Stimulated activated CD4-positive, alpha-beta T cell treated with anti-CD3 and anti-CD28 coated beads, Interleukin-4, amount 100 ng/mL, for 24 hours (primary cell): ENCODE measurements at places on chromosomes 6 and 20.

DNA sequence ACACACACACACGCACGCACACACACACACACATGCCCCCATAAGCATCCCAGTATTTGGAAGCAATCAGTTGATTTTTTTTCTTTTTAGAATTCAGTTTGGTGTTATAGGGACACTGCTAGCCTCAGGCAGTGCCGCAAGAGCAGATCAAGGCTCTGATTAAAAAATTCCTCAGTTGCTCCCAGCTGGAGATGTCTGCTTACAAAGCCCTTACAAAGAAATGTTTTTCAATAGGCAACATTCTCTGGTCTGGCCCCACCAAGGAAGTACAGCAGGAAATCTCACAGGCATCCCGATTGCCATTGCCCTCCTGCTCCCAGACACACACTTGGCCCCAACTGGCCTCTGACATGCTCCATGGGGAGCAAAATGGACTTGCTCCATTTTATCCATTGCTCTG, 22.9 kb upstream of the CD83 start:
- DNase-seq: no peak

DNA sequence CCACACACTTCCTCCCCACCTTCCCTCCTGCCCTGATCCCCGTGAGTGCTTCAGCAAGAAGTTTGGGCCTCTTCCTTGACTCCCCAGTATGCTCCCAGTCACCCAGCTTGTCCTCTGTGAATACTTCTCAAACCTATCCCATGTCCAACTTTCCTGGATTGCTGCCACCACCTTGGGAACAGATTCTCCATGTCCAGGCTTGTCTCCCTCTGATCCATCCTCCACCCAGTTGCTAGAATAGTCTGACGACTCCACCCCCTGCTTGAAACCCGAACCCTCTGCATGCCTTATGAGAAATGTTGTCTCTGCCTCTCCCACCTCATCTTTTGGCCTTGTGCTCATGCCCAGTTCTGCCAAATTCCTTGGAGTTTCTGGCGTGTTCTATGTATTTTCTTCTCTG, 108.0 kb downstream of the PPP1R14C start:
- no peak for DNase-seq

- no peak for DNase-seq
These were observed 518.0 kb downstream of the RFPL4B start for GRCh38 chr6:112865131-112865530.

- DNase-seq: peak; percentile 20
These were observed 435 bp upstream of the ZNF322 start for GRCh38 chr6:26660000-26660361.

GRCh38 chr6:160273196-160273595, 14.6 kb upstream of the SLC22A2 start:
- DNase-seq: no peak

- no peak for DNase-seq
These were observed 221.7 kb downstream of the ARHGAP18 start for GRCh38 chr6:129488313-129488712.

DNA sequence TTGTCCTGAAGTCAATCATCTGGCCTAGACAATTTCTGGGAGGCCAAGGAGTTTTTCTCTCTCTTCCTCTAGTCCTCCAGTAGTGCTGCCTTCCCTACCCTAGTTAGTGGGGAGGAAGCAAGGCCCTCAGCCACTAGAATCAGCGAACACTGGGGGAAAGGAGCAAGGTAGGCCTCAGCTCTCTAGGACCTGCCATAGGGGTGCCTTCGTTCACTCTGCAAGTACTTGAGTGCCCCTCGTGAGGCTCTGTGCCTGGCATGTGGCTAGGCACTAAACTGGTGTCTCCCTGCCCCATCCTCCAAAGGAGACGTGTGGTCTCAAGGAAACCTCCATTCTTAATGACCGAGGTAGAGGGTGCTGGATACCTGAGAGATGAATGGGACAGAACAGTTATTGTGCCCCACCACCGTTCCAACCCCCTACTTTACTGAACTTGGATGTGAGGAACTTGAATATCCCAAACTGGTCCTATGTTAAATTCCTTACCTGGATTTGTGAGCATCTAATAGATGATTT, 1.1 kb downstream of the DEF6 start:
- no peak for DNase-seq

- no peak for DNase-seq
These were observed 361.3 kb upstream of the BTBD3 start for GRCh38 chr20:11556410-11556809.

DNA sequence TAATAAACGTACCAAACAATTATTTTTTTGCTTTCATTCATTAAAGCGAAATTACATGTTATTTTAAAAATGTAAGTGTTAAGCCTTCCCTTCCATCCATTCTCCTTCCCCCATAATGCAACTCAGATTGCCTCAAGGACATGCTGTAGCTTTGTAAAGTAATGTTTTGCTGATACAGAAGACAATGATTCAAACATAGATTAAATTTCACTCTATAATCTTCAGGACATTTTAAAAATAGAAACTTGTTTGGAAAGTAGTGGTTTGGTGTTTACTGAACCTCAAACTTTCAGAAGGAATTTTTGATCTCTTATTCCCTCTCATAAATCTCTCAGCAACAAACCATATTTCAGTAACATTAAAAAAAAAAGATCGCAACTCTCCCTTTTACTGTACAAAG, 350.9 kb upstream of the HSF2 start:
- no peak for DNase-seq

DNA sequence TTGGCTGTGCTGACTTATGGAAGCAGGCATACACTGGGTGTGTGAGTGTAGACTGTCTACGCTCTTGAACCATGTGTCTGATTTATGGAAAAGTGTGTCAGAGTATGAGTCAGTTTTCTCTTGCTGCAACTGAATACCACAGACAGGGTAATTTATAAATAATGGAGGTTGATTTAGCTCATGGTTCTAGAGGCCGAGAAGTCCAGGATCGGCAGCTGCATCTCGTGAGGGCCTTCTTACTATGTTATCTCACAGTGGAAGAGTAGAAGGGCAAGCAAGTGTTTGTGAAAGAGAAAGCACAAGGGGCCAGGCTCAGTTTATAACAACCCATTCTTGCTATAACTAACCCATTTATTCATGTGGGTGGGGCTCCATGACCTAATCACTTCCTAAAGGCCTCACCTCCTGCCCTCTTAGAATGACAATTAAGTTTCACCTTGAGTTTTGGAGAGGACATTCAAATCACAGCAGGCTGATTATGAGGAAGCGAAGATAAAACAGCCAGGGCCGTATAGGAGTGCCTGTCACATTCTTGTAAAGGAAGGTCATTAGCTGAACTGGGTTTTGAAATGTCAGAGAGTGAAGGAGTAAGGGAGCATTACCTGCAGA, 6.7 kb downstream of the GPR31 start:
- peak; percentile 14 for DNase-seq

- no peak for DNase-seq
These were observed 5.5 kb downstream of the TCF19 start for GRCh38 chr6:31163922-31164321.

DNA sequence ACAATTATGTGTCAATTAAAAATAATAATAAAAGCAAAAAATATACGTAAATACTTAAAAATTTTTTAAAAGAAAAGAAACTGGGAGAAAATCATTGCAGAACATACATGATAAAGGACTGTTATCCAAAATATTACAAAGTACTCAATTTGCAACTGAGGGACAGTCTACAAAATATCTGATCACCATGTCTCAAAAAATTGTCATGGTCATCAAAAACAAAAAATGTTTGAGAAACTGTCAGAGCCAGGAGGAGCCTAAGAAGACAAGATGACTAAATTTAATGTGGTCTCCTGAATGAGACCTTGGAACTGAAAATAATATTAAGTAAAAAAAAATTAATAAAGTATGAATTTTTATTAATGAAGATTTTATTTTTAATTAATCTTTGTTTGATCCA, 43.5 kb downstream of the DTNBP1 start:
- no peak for DNase-seq

DNA sequence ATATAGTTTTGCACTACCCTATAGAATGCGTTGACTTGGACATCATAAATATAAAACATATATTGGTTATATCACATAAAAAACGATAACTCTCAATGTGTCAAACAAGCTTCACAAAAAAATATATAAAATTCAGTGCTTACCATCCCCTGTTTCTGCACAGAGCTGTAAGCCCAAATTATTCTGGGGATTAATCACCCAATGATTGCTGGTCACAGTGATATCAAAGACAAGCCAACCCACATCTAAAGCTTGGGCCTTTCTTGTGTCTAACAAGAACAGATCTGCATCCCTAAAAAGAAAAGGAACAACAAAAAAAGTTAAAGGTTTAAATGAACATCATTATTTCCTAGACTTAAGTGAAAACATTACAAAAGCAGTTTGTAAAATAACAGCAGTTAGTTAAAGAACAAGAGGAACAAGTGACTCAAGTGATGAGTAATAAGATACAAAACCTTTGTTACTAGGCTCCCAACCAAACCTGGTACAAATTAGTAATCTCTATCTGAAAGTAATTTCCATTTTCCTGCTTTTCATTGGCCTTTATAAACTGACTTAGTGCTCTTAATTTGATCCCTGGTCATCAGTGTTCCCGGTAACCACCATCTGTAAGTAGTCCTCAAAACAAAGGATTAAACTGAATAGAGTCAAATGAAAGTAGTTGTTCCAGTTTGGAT, 81.1 kb downstream of the BMP5 start:
- no peak for DNase-seq

- no peak for DNase-seq
These were observed 24.4 kb downstream of the PTPN1 start for GRCh38 chr20:50534567-50534966.

DNA sequence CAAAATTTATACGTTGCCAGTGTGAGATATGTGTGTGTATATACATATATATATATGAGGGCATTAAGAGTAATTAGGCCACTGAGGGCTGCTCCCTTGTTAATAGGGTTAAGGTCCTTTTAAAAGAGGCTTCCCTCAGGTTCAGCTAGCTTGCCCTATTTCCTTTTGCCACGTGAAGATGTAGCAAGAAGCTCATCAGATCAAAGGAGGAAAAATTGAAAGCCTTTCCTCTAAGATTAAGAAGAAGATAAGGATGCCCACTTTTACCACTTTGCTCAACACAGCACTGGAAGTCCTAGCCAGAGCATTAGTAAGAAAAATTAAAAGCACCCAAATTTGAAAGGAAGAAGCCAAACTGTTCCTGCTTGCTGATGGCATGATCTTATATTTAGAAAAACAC, 33.2 kb upstream of the ISM1 start:
- no peak for DNase-seq

DNA sequence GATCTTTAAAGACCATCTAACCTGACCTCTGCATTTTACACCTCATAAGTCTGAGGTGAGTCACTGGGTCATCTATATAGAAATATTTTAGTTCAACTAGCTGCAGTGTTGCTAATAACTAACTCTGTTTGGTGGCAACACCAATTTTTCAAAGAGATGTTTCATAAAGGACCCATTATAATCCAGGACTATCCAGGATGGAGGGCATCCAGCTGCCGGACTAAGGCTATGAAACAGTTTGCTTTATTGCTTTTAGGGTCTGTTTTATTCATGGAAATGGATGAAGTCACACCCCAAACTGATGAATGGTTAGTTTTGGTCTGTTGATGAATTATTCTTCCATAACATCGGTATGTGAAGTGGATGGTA, 204.2 kb upstream of the GMDS start:
- DNase-seq: no peak

GRCh38 chr6:87926072-87926471, 121.6 kb upstream of the SPACA1 start:
- no peak for DNase-seq

GRCh38 chr6:71902261-71902660, 15.9 kb downstream of the RIMS1 start:
- DNase-seq: no peak

GRCh38 chr20:51368461-51369211, 173.9 kb downstream of the NFATC2 start:
- DNase-seq: no peak

DNA sequence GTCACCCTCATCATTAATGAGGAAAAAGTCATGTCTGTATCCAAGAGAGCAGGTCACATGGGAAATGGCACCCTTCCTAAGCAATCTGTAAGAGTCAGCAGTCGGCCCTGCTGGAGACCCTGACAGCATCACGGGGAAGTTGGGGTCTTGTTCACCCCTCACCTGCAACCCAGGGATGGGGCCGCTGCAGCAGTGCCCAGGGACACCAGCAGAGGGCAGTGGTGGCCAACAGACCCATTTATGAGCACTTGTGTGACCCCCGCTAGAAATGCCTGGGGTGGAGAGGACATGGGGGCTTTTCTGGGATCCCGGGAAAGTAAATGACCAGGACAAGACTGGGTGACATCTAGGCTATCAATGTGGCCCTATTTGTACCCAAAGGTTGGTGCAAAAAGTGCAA, 35.9 kb downstream of the ANKRD60 start:
- peak; percentile 23 for DNase-seq
